Activated T-helper 2 cell treated with anti-CD3 and anti-CD28 coated beads, Interferon-gamma antibody, Interleukin-2, Interleukin-4, amounts not matched to agents 10 μg/mL and 5 μg/mL and 100 μg/mL, durations not matched to agents 14 hours and 24 hours and 36 hours (primary cell): ENCODE measurements at places on chromosomes 4 and X. TPM values are rescaled to one million over a fixed set of nuclear protein-coding genes. Genes with fewer than 3 reads are reported as not detected.

GRCh38 chrX:41108007-41108406 lies 22.8 kb downstream of the USP9X start:
- no peak overlapping the region for H3K4me3 ChIP-seq
- H3K4me1 ChIP-seq: peaks cover 32% of the 10 kb centered on the region
- H3K36me3 ChIP-seq: peaks cover 5% of the 10 kb centered on the region

GRCh38 chrX:10656214-10656613 lies 35.8 kb upstream of the MID1 start:
- no peak overlapping the region for H3K4me3 ChIP-seq
- no peak for DNase-seq
- no peak overlapping the region for H3K27ac ChIP-seq
- no peaks in the 10 kb centered on the region for H3K36me3 ChIP-seq

GRCh38 chrX:114976292-114976691 lies 41.1 kb downstream of the IL13RA2 start:
- no peak for DNase-seq
- H3K36me3 ChIP-seq: no peaks in the 10 kb centered on the region
- H3K27me3 ChIP-seq: no peaks in the 10 kb centered on the region
- no peak overlapping the region for H3K4me3 ChIP-seq

GRCh38 chr4:76597423-76597979 lies 162.5 kb downstream of the SHROOM3 start:
- no peak for DNase-seq
- no peaks in the 10 kb centered on the region for H3K36me3 ChIP-seq
- H3K4me3 ChIP-seq: no peak overlapping the region
- H3K4me1 ChIP-seq: no peaks in the 10 kb centered on the region
- H3K27ac ChIP-seq: no peak overlapping the region

- no peak for DNase-seq
- H3K4me3 ChIP-seq: no peak overlapping the region
- no peak overlapping the region for H3K27ac ChIP-seq
- peaks cover 5% of the 10 kb centered on the region for H3K4me1 ChIP-seq
These were observed 17.9 kb upstream of the HPGD start for GRCh38 chr4:174540175-174540574.

DNA sequence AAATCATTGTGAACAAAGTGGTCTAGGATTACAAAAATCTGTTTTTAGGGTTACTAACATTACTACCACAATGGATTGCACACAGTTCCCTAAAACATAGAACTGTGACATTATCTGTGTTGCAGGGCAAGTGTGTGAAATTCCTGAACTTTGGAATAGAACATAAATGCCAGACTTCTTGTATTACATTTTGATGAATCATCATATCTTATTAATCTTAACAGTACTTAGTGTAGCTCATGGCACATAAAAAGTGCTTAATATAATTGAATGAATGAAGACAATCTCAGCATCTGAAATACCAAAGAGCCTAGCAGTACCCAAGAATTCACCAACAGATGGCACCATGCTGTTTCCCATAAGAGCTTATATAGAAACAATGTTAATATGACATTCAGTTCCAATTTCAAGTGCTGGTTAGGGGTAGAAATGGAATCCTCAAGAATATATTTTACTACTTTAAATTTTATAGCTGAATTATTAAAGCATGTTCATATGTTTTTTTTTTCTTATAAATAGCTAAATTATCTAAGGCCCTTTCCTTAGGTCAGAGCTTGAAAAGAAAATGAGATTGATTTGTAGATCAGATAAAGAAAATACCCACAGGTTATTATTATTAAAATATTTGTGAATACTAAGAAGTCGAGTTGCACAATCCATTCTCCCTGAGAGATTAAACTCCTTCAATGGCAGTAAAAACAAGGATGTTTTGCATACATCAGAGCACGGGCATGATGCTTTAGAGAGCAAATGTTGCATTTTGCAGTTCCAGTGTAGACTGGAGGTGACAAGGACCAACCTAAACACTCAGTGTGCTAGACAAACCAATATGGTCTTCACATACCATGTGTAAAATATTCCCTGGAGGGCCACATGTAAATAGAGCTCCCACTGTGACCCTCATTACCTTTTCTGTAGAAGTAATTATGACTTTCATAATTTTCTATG lies 25.7 kb upstream of the SHISA3 start:
- H3K27me3 ChIP-seq: peaks cover 8% of the 10 kb centered on the region
- H3K4me1 ChIP-seq: no peaks in the 10 kb centered on the region
- H3K27ac ChIP-seq: no peak overlapping the region
- no peaks in the 10 kb centered on the region for H3K36me3 ChIP-seq

DNA sequence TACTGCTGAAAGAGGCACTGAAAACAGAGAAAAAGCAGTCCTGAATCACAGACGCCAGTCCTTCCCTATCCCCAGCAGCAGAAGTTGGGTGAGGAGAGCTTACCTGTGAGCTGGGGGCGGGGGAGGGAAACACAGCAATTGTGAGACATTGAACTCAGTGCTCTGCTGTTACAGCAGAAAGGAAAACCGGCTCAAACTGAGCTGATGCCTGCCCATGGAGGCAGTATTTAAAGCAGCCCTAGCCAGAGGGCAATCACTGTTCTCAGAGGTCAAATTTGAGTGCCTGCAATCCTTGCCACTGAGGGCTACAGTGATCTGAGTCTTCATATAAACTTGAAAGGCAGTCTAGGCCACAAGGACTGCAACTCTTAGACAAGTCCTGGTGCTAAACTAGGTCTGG lies 220.7 kb downstream of the GRXCR1 start:
- no peaks in the 10 kb centered on the region for H3K36me3 ChIP-seq
- H3K27me3 ChIP-seq: no peaks in the 10 kb centered on the region
- DNase-seq: no peak
- no peaks in the 10 kb centered on the region for H3K4me1 ChIP-seq

GRCh38 chr4:185969657-185970056 lies 99.3 kb upstream of the TLR3 start:
- no peak overlapping the region for H3K4me3 ChIP-seq
- H3K36me3 ChIP-seq: no peaks in the 10 kb centered on the region
- H3K27ac ChIP-seq: no peak overlapping the region
- no peaks in the 10 kb centered on the region for H3K27me3 ChIP-seq

DNA sequence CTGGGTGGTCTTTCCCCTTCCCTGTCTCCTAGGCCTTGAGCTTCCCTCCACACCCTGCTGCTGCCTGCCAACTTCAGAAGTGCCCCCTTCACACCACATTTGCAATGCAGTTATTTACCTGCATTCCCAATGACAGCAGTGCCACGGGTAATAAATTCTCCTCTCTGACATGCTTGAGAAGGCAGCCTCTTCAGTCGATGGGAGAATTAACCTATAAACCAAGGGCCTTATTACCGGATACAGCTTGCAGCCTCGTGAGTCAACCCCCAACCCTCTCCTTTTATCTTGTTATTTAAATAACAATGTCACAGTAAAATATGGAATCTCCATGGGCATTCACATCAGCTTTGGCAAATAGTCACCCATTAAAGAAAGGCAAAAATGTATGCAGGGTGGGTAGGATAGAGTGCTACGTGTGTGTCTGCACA lies 34.7 kb upstream of the LGI2 start:
- H3K27ac ChIP-seq: no peak overlapping the region
- peaks cover 3% of the 10 kb centered on the region for H3K27me3 ChIP-seq
- DNase-seq: no peak
- no peaks in the 10 kb centered on the region for H3K36me3 ChIP-seq

- no peak overlapping the region for H3K27ac ChIP-seq
- no peaks in the 10 kb centered on the region for H3K36me3 ChIP-seq
- DNase-seq: no peak
- no peak overlapping the region for H3K4me3 ChIP-seq
These were observed 205.4 kb downstream of the HS3ST1 start for GRCh38 chr4:11223311-11223710.

DNA sequence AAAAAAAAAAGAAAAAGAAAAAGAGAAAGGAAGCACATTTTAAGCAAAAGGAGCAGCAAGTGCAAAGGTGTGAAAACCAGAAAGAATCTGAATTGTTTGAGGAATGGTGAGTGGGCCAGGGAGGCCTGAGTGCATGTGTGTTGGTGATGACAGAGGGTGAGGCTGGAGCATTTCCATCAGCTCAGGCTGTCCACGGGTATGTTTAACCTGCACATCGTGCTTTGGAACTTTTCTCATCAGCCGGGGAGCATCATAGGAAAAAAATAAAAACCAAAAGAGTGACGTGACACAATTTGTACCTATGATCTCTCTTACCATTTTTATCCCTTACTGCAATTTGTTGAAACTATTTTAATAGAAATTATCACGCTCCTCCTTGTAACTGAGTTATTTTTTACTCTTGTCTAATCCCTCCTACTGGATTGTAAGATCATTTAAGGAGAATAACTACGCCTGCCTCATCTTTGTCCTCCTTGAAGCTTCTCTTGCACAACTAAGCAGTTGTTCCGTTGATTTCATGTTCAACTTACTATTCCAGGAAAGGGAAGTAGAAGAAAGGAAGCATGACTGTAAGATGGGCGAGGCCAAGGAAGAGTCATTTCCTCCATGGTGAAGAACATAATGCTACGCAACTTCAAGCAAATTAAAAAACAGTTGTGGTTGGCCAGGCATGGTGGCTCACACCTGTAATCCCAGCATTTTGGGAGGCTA lies 7.0 kb downstream of the PALLD start:
- H3K27me3 ChIP-seq: peaks cover 23% of the 10 kb centered on the region
- no peak overlapping the region for H3K4me3 ChIP-seq
- H3K4me1 ChIP-seq: peaks cover 2% of the 10 kb centered on the region
- no peak overlapping the region for H3K27ac ChIP-seq

DNA sequence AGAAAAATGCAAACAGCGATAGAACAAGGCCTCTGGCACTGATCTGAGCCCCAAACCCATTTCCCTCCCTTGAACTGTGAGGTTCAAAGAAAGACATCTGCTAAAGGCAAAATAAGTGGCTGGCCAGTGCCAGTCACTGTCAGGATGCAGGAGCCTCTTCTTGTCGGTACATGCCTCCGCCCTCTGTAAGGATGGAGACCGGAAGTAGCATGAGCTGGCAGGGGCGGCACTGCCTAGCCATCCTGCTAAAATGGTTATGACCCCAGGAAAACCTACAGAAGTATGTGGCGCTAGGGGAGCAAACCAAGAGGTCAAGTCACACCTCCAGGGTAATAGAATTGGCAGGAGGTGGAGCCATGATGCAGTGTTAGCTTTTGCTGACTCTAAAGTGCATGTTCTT lies 180.3 kb downstream of the DCLK2 start:
- DNase-seq: no peak
- no peaks in the 10 kb centered on the region for H3K36me3 ChIP-seq
- no peaks in the 10 kb centered on the region for H3K27me3 ChIP-seq
- H3K4me1 ChIP-seq: no peaks in the 10 kb centered on the region

GRCh38 chr4:58359590-58359989 lies 1249.4 kb upstream of the IGFBP7 start:
- H3K27me3 ChIP-seq: no peaks in the 10 kb centered on the region
- no peak for DNase-seq
- no peak overlapping the region for H3K4me3 ChIP-seq
- H3K36me3 ChIP-seq: no peaks in the 10 kb centered on the region
- no peaks in the 10 kb centered on the region for H3K4me1 ChIP-seq

GRCh38 chrX:51024106-51024696 lies 113.7 kb downstream of the BMP15 start:
- no peak for DNase-seq
- no peaks in the 10 kb centered on the region for H3K36me3 ChIP-seq
- H3K4me3 ChIP-seq: no peak overlapping the region
- H3K4me1 ChIP-seq: no peaks in the 10 kb centered on the region
- H3K27ac ChIP-seq: no peak overlapping the region
- H3K27me3 ChIP-seq: peaks cover 2% of the 10 kb centered on the region

DNA sequence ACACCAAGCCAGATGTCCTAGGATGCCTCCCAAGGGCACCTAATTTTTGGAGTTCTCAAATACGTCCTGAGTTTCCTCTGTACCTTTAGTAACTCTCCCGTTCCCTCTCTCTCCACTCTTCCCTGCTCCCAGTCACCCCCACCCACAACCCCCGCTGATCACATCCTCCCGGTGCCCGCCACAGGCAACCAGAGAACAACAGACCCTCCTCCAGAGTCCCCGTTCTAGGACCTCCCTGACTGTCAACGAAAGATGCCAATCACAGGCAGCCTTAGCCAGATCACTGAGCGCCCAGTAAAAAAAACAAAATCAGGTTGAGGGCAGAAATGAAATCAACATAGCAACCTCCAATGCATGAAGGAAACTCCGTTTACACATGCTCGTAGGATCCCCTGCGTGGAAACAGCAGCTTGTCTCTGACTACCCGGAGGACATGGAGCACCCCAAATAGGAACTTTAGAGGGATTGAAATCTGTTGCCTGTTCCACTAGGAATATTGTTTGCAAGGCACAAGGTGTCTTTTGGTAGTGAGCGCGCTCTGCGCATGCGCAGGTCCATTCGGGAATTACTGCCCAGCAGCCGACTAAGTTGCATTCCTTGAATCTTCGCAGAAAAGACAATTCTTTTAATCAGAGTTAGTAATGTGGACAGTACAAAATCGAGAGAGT lies at the start of gene GABRB1:
Gene GABRB1, plus strand, starts transcription at position 557 of the 668 bp plus-strand sequence.
- H3K36me3 ChIP-seq: no peaks in the 10 kb centered on the region
- peaks cover 18% of the 10 kb centered on the region for H3K4me1 ChIP-seq
- peaks cover 30% of the 10 kb centered on the region for H3K27me3 ChIP-seq

DNA sequence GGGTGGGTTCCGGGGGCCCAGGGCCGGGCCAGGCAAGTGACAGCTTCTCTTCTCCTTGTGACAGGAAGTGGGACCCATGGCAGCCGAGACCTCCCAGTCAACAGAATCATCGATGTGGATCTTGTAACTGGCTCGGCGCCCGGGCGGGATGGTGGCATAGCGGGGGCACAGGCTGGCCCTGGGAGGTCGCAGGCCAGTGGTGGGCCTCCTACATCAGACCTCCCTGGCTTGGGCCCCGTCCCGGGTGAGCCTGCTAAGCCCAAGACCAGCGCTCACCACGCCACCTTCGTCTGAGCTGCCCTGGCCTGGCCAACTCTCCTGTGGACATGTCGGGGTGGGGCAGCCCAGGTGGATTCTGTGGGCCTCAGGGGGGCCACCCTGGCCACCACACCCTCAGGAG lies 2.4 kb upstream of the HGFAC start:
- no peaks in the 10 kb centered on the region for H3K36me3 ChIP-seq
- H3K4me3 ChIP-seq: no peak overlapping the region

DNA sequence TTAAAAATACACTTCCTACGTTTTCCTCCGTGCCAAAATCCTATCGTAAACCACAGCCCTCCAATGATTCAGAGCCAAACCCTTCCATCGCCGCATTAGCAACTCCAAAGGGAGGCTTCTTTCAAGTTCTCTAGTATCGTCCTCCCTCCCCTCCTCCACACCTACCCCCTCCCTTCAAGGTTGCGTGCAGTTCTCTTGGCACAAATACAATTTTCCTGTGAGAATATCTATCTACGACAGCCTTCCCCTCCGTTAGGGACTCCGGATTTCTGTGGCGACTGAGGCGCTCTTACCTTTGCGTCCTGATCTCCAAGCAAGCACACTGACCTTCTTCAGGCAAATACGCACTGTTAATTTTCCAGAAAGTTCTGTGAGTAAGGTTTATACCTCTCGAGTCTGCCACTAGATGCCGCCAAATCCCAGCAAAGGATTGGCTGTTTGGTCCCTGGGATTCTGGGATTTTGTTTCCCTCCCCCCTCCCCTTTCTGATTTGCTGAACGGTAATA lies 1.2 kb upstream of the MORF4L2 start:
- H3K27ac ChIP-seq: no peak overlapping the region
- no peaks in the 10 kb centered on the region for H3K27me3 ChIP-seq

Gene CSAG1
- not detected in 2 replicates for total RNA-seq

Gene SLC6A14
- total RNA-seq: not detected in 2 replicates

Gene SSX2B
- total RNA-seq: not detected in 2 replicates

Gene HNRNPH2
- total RNA-seq: 17.5 and 18.0 TPM in 2 replicates

Gene ARL9
- not detected in 2 replicates for total RNA-seq

Gene FAM47B
- total RNA-seq: not detected in 2 replicates

Gene CCSER1
- total RNA-seq: not detected in 2 replicates

Gene CCDC120
- total RNA-seq: 4.6 and 6.6 TPM in 2 replicates
